Right cardiac atrium (tissue), 5 donors: ENCODE measurements at places on chromosomes 4 and X. TPM values are rescaled to one million over a fixed set of nuclear protein-coding genes. Genes with fewer than 3 reads are reported as not detected.

DNA sequence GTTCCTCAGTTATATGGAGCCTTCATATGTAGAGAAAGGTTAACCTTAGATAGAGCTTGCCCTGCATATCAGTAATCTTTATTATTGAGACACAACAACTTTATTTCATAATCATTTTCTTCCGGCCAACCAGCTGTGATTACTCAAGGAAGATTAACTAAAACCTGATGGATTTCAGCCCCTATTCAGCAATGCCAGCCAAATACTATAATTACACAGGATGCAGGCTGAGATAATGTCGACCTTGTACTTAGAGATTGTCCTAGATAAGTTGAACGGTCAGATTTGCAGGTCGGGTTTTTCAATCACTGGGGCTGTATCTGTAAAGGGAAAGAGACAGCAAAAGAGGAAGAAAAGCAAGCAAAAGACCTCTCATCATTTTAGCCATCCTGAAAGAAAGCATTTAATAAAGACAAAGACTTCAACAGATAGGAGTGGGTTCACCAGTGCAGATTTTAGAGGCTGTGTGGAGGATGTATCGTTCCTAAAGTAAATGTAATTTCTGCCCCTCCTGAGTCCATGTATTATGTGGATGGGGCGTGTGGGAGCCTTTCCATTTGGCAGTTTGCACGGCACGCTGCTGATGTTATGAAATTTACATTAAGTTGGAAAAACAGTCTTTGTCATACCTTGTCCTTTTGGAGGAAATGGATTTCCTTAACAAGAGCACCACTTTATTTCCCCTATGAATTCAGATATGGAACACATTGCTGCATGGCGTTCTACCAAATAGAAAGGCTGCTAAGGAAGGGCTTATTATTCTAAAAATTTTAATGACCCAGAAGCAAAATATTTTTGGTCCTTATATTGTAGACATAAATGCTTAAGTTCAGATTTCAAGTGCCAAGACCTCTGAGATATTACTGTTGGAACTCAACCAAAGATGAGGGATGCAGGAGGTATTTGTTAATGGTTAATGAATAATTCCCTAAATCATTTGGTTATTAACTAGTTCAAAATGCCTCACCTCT is 496.7 kb downstream of the SPRY1 start:
- no peak for DNase-seq

- no peak for DNase-seq
Measured at GRCh38 chr4:121269001-121269400, 104.9 kb upstream of the TNIP3 start.

DNA sequence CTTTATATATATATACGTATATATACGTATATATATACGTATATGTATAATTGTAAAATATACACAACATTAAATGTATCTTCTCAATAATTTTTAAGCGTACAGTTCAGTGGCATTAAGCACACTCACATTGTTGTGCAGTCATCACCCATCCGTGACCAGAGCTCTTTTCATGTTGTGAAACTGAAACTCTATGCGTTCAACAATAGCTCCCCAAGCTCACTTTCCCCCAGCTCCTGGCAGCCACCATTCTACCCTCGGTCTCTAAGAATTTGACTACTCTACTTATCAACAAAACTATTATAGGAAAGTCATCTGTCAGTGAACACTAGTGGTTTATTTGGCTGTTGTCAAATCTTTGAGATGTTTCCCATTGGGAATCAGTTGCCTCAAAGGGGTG is 621.8 kb upstream of the GALNT7 start:
- DNase-seq = no peak

GLRB gene
- total RNA-seq = 15.0 TPM

PNCK gene
- 7.8 TPM for total RNA-seq

DDX60 gene
- 9.2 TPM for total RNA-seq
